ENCODE measurements at places on chromosomes 16 and 17.

- no peak for DNase-seq
Observed at GRCh38 chr17:79532107-79532790, 78.6 kb downstream of the RBFOX3 start.

- no peak for DNase-seq
Observed at GRCh38 chr16:4788489-4788889, 344 bp upstream of the SEPTIN12 start.

- no peak for DNase-seq
Observed at GRCh38 chr17:50396261-50397110, 837 bp downstream of the LRRC59 start.

- DNase-seq = no peak
Observed at GRCh38 chr16:57947261-57947660, 23.7 kb downstream of the CNGB1 start.

DNA sequence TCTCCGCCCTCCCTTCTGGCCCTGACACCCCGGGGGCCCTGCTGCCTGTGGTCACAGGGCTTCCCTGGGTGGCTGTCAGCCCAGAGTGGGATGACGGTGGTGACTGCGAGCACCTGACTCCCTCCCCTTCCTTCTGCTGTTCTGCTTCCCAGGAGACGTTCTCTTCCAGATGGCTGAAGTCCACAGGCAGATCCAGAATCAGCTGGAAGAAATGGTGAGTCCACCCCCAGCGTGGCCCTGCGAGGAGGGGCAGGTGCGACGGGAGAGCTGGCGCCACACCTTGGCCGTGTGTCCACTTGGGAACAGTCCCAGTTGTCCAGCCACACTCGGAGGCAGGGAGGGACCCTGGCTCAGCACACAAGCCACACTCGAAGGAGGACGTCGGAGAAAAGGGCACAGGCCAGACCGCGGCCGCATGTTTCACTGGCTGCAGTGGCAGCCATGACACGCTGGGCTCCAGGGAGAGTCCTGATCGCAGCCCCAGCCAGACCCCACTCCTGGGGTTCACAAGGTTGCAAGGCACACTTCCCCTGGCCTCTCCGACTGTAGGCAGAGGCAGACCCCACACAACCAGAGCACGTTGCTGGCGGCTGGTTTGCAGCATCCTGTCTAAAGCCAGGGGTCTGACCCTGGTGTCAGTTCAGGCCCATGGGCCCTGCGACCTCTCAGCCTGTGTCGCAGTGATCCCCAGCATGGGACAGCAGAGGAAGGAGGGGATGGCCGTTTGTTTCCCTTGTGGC lies 49.9 kb downstream of the BAIAP2 start:
- no peak for DNase-seq

DNA sequence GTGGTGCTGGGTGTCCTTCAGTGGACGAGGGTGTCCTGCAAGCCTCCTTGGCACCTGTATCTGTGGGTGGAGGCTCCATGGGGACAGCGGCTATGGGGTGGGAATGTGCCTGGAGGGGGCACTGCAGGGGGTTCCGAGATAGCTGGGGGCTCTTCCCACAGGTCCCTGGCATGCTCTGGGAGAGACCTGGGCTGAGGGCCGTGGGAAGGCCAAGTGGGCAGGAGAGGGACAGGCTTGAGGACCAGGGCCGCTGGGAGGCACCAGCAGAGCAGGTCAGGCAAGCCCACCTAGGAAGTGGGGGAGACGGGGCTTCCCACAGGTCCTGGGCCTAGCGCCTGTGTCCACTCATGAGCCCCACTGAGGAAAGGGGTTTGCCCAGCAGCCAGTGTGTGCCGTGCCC lies 9.7 kb downstream of the LRRC75A start:
- no peak for DNase-seq

GRCh38 chr17:41782142-41782541 lies 4.4 kb downstream of the JUP start:
- no peak for DNase-seq
